ENCODE measurements at places on chromosomes 5 and 9.

- DNase-seq: peak; percentile 45
These were observed 252.2 kb downstream of the GOLPH3 start for GRCh38 chr5:31921852-31922305.

- no peak for DNase-seq
These were observed 101.9 kb downstream of the MACIR start for GRCh38 chr5:103360475-103360874.

GRCh38 chr9:10612641-10613398 is at the start of gene PTPRD:
Gene PTPRD (minus strand): TSS chr9:10613002.
- peak; percentile 88 for DNase-seq

DNA sequence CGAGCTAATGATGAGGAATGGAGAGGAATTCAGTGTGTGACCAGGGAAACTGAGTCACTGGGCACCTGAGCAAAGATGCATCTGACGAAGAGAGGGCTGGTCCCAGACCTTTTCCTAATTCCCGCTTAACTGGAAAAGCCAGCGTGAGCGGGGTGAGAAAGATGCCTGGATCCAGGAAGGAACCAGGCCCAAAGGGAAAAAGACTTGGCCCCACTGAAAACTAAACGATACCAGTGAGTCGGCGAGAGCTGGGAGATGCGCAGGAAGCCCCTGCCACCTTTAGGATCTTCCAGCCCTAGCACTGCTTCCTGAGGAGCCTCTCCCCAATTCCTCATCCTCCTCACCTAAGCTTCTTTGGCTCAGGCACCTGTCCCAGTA is 499 bp upstream of the FCHSD1 start:
- no peak for DNase-seq

DNA sequence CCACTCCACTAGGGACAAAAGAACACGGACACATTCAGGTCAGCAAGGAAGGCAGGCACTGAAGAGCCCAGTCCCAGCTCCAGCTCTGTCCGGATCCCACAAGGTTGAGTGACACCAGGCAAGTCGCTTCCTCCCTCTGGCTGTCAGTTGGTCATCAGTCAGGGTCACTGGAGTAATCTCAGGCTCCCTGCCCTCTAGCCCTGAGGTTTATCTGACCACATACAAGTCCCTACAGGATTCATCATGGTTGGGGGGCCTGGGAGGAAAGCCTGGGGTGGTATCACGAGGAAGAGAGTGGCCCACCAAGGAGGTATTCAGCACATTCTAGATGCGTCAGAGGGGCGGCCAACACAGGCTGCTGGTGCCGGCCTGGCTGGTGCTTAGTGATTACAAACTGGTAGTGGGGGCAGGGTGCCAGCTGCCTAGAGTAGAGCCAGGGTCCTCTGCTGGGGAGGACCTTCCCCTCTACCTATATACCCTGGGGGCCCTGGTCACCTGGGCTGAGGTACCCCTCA is 81.5 kb downstream of the SHB start:
- DNase-seq: peak; percentile 39

DNA sequence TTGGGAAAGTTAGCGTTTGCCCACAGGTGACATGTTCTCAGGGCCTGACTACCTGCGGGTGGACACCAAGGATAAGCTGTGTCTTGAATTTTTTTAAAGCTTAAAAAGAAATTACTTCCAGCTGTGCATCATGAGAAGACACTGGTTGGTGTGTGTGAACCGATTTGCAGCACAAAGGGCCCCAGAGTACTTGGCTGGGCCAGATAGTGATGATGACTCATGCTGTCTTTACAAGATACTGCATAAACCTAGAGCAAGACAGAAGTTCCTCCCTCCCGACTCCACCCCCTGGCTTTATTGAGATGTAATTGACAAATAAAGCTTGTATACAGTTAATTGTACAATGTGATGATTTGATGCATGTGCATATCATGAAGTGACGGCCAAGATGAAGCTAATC is 212.8 kb downstream of the NXNL2 start:
- peak; percentile 47 for DNase-seq

DNA sequence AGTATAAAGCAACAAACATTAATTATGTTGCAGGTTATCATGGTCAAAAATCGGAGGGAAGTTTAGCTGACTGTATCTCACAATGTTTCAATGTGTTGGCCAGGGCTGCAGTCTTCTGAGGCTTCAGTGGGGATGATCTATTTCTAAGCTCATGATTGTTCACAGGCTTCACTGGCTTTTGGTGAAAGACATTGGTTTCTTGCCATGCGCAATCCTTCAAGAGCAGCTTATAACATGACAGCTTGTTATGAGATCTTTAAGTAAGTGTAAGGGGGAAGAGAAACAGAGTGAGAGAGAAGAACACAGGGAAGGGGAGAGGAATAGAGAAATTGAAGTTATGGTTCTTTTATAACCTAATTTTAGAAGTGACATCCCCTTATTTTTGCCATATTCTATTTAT is 385.9 kb upstream of the CHD1 start:
- DNase-seq: no peak

DNA sequence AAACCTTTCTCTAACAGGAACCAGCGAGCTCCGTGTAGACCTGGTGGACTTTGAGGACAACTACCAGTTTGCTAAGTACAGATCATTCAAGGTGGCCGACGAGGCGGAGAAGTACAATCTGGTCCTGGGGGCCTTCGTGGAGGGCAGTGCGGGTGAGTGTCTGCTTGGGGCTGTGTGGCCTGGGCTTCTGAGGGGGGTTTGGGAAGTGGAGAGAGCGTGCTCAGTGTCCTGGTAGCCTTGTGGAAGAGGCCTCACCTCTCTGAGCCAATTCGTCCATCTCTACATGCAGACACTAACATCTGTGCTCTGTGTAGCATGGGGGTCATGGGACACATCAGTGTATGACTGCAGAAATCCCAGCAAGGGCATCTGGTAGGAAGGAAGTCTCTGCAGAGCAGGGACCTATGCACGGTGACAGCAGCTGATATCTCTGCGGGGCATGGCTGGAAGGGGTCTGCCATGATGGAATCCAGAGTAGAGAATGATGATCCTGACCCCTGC is 5.9 kb downstream of the FCN2 start:
- no peak for DNase-seq

- DNase-seq: no peak
These were observed 150.3 kb downstream of the CDH18 start for GRCh38 chr5:19837536-19838174.

DNA sequence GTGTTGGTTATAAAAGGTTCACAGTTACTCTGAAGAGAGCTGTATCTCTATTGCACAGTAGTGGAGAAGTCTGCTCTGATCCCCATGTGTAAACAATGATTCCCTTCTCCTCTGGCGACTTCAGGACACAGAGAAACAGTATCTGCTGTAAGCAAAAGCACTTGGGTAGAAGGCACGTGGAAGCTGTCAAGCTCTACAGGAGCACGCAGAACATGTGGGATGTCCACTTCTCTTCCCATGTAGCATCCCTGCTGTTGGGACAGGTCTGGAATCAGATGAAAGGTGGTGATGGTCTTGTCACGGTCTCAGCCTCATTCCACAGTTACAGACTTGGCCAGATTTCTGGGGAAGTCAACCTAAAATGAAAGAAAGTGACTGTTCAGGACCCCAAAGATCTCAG is 9.4 kb upstream of the MAPK9 start:
- no peak for DNase-seq

- DNase-seq: peak; percentile 6
These were observed 446.6 kb upstream of the GRIA1 start for GRCh38 chr5:153043886-153044285.

DNA sequence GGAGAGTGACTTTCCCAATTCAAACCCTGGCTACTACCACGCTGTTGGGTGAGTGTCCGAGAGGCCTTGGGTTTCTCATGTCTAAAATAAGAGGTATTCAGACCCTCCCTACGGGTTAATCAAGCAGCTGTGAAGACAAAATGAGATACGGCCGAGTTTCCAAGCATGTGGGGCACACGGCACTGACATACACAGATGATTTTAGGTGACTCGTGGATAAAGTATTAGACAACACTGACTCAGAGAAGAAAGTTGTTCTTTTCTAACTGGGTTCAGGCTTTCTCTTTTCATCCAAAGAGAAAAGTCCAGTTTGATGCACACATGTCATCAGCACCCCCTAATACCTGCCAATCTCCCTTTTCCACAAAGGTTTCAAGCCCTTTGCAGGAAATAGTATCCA is 15.6 kb downstream of the FOXI1 start:
- no peak for DNase-seq

GRCh38 chr9:110891760-110892159 is 146.5 kb downstream of the LPAR1 start:
- DNase-seq: no peak

- no peak for DNase-seq
These were observed 10.3 kb downstream of the PTPA start for GRCh38 chr9:129121483-129121882.

DNA sequence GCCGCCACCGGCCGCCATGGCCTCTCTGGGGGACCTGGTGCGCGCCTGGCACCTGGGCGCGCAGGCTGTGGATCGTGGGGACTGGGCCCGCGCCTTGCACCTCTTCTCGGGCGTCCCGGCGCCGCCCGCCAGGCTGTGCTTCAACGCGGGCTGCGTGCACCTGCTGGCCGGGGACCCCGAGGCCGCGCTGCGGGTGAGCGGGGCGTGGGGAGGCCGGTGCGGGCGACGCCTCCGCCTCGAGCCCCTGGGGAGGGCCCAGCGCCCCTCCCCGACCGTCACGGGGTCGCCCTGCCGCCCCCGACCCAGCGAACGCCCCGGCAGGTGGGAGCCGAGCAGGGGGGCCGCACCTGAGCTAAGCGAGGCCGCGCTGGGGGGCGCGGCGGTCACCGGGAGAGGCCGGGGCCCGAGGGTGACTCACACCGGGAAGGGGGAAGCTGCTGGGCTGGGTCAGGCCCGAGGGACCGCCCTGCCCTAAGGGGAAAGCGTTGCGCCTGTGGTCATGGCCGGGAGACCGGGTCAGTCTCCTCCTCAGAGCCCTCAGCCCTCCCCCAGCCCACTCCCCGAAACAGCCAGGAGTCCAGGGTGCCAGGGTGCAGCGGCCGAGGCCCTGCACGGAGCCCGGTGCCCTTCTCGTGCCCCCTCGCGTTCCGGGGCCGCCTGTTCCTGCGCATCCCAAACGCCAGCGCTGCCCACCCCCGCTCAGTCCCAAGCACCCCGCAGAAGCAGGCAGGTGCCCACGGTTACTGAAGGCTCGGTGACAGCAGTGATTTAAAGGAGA is 510 bp downstream of the NOXA1 start:
- no peak for DNase-seq

DNA sequence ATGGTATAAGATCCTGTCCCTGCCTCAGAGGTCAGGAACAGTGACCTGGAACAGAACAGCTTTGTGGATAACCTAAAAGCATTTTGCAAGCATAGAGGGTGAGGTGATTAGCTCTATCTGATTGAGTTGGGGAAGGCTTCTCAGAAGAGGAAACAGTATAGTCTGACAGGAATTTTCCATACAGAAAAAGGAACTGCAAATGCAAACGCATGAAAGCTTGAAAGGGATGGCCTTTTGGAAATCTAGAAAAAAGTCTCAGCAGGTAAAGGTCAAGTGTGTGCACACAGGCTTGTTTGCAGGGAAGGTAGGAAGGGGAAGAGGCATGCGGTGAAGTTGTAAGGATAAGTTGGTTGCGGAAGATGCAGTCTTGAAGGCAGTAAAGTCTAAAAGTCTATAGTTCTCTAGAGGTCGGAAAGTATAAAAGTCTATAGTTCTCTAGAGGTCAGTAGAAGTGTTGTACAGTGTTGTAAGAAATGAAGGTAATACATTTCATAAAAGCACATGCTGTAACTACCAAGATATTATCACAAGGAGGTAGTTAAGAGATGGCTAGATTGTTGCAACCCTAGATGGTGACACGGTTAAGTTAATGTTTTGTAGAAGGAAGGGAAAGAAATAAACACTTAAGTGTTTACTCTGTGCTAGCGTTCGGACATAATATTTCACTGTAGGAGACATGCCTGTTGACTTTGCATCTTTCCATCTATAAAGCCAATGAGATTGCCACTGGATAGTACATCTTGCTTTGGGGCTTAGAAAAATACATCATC is 16.7 kb upstream of the HSPB3 start:
- no peak for DNase-seq

DNA sequence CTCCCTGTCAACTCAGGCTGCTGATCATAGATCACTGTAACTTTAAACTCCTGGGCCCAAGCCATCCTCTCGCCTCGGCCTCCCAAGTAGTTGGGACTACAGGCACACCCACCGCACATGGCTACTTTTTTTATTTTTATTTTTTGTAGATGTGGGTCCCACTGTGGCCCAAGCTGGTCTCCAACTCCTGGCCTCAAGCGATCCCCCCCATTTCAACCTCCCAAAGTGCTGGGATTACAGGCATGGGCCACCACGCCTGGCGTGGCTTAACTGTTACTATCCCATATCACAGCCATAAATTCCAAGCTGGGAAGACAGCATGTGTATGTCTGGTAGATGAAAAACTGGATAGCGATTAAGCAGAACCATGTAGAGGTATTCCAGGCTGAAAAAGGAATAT is 1.0 kb downstream of the HDAC3 start:
- no peak for DNase-seq

DNA sequence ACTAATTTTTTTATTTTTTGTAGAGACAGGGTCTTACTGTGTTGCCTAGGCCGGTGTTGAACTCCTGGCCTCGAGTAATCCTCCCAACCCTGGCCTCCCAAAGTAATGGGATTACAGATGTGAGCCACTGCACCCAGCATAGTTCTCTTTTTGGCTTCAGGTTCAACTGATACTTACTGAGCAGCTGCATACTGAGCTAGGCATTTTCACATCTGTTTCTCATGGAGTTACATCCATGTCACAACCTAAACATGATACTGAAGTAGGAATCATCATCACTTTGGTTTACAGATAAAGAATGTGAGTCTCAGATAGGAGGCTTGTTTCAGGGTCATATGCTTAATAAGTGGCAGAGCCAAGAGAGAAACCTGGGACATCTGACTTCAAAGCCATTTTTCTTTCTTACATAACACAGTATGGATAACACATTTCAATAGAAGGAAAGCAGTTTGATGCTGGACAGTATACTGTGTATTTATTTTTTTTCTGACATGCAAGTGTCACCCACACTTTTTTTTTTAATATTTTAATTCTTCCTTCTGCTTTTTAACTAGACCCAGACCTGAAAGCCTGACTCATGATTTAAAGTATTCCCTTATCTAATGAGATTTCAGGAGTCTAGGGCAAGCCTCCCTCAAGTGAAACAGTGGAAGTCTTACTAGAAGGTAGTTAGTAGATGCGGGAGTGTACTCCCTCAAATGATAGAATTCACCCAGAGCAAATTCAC is 90.8 kb downstream of the HACD4 start:
- peak; percentile 39 for DNase-seq

- DNase-seq: no peak
These were observed 278.0 kb upstream of the SMC2 start for GRCh38 chr9:103816146-103816545.

DNA sequence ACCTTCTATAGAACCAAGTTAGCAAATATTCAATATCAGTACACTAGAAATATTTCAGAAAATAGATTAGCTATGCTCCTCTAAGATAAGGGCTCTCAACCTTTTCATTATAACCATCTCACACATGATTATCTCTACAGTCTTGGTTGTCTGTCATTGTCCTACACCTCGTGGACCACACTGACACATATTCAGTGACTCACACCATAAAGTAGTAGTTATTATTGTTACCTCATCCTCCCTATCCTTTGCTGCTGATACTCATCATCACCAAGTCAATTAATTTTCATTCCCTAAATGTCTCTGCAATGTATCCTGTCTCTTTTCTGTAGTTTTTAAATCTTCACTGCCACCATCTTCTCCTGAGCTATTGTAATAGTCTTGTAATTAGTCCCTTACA is 1309.2 kb upstream of the C9orf72 start:
- DNase-seq: no peak

Measured in eye (tissue), 1 donor.